NCI-H1105 treated with DMSO at 0.1 percent for 48 hours (cell line): ENCODE measurements at places on chromosomes 6 and 20.
A peak's percentile ranks its signal among the peaks of the same experiment; 100 is the strongest.

GRCh38 chr6:119303164-119303887, 46.2 kb downstream of the MAN1A1 start:
- DNase-seq = no peak

DNA sequence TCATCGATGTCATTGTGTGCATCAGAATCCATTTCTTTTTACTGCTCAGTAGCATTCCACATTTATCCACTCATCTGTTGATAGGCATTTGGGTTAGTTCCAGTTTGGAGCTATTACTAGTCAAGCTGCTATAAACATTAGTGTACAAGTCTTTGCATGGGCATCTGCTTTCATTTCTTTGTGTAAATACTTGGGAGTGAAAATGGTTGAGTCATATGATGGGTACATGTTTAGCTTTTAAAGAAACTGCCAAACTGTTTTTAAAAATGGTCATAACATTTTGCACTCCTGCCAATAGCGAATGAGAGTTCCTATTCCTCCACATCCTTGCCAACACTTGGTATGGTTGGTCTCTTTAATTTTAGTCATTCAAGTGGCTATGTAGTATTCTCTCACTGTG, 21.2 kb upstream of the SLC22A2 start:
- DNase-seq = no peak

GRCh38 chr20:329851-330232, 4.5 kb downstream of the SOX12 start:
- no peak for DNase-seq

GRCh38 chr20:37534401-37535157, 6.9 kb upstream of the BLCAP start:
- peak; percentile 83 for DNase-seq
